ENCODE measurements at places on chromosomes 3 and 15.
A peak's percentile ranks its signal among the peaks of the same experiment; 100 is the strongest.

- DNase-seq: no peak
Observed at GRCh38 chr15:56344336-56344735, 20.9 kb upstream of the TEX9 start.

DNA sequence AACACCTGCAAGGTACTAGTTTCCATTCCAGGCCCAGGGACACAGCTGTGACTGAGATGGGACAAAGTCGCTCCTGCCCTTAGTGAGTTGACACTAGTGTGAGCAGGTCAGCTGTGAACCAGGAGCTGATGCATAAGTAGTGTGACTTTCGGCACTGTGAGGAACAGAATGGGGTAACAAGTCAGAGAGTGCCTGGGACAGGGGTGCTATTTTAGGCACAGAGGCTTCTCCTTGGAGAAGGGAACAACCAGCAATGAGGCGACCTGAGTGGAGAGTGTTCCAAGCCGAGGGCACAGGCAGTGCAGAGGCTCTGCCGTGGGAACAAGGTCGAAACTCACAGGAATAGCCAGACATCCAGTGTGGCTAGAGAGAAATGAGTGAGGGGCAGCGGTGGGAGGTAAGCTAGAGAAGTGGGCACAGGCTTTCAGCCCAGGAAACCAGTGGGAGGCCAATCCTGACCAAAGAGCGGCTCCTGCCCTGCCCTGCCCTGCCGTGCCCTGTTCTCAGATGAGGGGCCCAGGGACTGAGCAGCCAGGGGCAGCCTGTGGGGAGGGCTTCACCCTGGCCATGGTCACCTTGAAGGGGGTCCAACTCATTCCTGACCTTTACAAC lies 14.2 kb downstream of the DNAH1 start:
- no peak for DNase-seq

GRCh38 chr3:185981621-185982020 lies 43.8 kb upstream of the TRA2B start:
- DNase-seq: no peak

DNA sequence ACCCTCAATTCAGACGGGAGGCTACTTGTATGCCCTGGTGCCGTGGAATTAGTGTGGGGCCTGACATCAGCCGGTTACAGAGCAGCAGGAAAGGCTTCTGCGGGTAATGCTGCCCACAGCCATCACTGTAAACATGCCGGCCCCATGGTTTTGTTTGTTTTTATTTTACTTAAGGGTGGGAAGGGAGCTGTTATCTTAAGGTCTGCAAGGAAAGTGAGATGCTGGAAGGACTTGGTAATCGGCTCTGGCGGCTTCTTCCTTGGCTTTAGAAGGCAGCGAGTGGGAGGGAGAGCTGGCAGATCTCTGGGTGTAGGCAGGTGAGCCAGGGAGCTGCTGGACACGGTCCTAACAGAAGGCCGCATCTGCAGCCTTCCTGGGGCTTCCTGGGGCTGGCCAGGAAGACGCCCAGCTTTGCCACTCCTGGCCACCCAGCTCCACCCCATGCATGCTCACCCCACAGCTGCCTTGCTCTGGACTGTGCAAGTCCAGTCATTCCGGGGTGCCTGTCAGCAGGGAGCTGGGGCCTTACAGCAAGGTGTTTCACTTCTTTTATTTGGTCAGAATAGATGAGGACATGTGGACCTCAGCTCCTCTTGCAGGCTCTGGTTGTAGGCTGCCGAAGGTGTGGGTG lies 54.1 kb upstream of the FURIN start:
- no peak for DNase-seq

DNA sequence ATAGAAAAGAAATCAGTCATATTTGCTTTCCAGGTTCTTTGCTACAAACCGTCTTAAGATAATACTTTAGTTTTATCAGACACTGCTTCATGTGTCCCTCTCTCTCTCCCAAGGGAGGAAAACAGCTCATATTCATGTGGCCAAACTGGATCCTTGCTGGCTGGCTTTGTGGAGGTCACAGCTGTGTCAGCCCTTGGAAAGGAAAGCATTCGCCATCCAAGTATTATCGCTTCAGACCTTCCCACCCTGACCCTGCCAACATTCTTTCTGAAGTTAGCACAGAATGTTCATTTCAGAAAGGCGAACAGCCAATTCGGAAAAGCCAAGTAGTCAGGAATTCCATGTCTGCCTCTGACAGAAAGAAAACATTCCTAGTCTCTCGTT lies 213.6 kb downstream of the FEZF2 start:
- DNase-seq: no peak

DNA sequence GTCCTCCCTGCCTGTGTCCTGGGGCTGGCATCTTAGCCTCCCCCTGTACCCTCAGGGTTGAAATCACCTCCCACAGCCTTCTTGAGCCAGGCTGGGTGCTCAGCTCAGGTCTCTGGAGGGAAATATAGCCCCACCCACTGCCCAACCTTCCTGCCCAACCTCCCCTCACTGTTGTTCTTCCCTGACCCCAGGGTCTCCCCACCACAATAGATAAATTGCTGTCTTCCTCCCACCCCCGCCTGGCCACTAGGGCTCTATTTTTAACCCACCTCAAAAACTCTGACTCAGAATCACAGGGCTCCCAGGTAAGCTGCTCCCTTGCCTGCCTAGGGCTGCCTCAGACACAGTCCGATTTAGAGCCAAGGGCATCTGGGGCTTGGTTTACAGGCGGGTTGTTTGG lies 15.0 kb downstream of the HCN4 start:
- no peak for DNase-seq

- DNase-seq: peak; percentile 92
Observed at GRCh38 chr15:40354408-40355171, 3.4 kb upstream of the DISP2 start.

DNA sequence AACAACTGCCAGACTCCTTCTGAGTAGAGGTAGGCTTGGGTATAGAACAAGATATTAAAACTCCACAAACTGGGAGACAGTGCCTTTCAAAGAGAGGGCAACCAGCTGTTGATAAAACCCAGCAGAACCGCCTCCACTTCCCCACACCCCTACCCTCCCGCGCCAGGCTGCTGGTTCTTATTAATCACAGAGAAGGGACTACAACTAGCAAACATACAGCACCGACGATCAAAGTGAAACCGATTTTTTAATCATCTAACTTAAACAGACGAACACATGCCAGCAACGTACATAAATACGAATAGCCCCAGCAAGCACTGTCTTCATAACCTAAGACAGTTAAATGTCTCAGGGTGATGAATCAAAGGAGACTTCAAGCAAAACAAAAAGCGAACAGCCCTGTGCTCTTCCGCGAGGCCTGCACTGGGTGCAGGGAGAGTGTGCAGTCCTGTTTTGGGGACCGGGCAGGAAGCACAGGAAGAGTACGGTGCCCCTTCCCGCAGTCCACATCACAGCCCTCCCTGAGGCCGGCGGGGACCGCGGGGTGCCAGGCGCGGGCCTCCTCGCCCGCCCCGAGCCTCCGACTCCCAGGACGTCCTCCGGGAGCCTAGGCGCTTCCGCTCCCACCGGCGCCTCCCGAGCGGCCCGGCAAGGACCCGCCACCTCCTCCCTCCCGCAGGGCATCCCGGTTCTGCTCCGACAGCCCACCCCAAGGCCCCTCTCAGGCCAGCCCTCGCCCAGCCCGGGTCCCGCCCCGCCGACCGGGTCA lies 75.1 kb upstream of the VGLL4 start:
- DNase-seq: peak; percentile 64

- DNase-seq: no peak
Observed at GRCh38 chr3:193114431-193115340, 126.3 kb upstream of the PLAAT1 start.

- DNase-seq: no peak
Observed at GRCh38 chr3:123080864-123081562, 14.2 kb downstream of the PDIA5 start.

DNA sequence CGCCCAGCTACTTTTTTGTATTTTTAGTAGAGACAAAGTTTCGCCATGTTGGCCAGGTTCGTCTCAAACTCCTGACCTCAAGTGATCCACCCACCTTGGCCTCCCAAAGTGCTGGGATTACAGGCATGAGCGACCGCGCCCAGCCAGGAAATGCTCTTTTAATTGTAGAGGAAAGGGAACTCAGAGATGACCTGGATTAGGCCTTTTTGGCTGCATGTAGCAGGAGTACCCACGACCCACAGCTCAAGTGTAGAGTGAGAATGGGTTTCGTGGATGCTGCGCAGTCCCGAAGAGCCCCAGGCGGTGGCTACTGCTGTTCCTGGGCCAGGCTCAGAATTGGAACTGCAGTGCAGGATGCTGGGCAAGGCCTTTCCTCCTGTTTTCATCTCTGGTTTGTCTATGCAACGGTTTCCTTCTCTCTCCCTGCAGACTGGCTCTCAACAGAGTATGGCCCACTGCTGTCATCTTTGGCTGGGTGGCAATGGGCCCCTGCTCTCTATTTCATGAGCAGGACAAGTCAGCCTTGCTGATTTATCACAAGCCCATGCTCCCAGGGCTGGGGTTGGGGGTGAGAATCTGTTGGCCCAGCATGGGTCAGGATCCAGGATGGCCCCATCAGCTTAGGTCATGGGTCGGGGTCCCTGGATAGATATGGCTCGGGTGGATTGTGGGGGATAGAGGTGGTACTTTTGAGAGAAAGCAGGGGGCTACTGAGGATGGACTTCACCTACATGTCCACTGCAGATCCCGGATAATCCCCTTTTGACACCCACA lies 51.2 kb downstream of the GASK1A start:
- DNase-seq: no peak

GRCh38 chr3:113560271-113560670 lies 27.9 kb downstream of the SIDT1 start:
- DNase-seq: no peak

DNA sequence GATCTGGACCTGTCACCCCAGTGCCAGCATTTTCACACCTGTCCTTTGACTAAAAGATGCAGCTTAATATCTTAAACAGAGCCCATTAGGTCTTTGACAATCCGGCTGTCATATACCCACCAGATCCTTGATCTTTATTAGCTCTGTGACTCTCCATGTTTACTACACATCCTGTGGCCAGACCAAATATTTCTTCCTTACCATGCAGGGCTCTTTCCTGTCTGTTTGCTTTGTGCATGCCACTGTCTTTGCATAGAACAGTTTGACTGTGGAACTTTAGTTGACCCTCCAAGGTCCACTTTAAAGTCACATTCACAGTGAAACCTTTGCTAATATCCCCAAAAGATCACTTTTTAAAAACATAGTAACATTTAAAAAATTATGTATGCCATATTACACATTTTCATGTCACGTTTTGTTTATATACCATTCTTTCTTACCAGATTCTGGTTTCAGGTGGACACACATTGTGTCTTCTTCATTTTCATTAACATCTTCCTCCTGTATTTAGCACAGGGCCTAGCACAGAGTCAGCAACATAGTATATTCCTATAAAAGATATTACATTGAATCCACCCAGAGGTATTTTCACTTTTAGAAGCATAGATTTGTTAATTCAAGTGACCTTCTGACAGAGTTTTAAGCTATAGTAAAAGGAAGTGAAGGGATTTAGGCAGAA lies 95.8 kb downstream of the RAP2B start:
- no peak for DNase-seq

GRCh38 chr3:138434875-138435772 lies 708 bp downstream of the ESYT3 start:
- DNase-seq: peak; percentile 27

GRCh38 chr15:70806992-70807712 lies 43.8 kb upstream of the UACA start:
- peak; percentile 66 for DNase-seq

DNA sequence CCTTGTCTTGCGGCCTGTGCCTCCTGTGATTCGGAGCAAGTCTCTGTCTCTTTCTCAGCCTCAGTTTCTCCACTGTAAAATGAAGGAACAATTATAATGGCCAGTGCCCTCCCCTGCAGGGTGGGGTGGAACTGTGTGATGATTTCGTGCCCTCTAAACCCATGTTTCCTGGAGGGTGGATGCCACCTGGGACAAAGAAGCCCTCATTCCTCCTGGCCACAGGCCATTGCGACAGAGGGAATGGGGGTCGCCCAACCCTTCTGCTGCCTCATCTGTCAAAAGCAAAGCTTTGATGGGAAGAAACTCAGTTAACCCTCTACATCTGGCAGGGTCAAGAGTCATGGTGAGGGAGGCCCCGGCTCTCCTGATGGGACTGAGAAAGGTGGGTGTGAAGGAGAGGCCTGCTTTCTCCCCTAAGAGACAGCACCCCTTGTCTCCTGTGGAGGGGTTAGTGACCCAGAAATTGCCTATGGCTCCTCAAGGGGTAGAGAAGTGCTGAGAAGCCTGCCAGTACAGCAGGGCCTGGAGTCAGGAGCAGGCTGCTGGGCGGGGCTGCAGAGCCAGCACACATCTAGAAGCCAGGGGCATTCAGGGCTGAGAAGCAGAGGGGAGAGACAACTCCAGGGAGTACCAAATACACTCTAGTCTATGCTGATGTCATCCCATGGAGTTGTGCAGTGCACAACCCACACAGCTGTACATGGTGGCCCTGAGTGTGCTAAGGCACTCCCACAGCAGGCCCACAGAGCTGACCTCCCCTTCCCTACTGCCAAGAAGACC lies 61.0 kb downstream of the PLXNA1 start:
- DNase-seq: no peak

DNA sequence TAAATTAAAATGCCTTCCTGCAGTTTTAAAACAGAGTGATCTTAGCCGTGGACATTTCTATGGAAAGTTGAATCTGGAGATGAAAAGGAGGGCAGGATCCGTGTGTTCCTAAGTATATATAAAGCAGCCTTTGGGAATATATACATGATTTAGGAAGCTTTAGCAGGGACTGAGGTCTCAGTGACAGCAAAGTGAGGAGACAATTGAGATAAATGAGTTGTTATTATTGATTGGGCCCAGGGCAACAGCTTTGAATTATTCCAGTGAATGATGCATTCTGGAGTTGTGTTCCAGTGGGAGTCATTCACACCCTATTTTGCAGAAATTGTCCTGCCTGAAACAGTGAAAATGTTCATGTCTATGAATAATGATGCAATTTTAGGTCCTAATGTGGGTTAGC lies 281.4 kb downstream of the BCHE start:
- DNase-seq: no peak

DNA sequence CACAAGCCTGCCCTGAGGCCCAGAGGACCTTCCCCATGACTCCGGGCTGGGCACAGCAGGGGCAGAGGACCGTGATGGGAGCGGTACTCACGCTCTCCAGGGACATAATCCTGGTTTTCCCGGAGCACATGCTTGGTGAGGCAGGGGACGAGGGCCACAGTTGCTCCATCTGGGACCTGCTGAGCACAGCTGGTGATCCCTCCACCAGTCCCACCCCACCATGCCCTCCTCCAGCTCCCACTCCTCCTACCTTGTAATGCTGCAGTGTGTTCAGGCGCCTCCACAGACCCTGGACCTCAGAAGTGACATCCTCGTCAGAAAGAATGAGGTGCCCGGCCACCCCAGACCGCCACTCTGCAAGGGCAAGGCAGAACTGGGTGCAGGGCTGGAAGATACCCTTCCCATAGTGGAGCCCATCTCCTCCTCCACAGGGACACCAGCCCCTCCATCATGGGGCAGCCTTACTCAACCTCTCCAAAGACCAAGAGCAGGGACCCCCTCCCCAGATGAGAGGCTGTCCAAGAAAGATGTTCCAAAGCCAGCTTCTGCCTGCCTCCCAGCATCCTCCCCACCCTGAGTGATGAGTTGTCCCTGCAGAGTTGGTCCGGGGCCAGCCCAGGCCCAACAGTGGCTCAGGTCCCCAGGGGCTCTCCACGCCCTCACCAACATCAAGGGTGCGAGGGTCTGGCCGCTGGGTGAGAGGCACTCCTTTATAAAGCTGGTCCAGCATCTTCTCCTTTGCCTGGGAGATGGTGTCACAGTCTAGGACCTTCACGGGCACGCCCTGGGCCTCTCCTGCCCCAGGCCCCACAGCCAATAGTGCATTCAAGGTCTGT lies 19.5 kb downstream of the PLXNB1 start:
- no peak for DNase-seq

Measured in spinal cord (tissue), 10 donors.